IPS DF 6.9 (cell line): ENCODE measurements at places on chromosomes 2 and 18.

- DNase-seq = no peak
Measured at GRCh38 chr2:177830881-177831386, 241.6 kb downstream of the PDE11A start.

DNA sequence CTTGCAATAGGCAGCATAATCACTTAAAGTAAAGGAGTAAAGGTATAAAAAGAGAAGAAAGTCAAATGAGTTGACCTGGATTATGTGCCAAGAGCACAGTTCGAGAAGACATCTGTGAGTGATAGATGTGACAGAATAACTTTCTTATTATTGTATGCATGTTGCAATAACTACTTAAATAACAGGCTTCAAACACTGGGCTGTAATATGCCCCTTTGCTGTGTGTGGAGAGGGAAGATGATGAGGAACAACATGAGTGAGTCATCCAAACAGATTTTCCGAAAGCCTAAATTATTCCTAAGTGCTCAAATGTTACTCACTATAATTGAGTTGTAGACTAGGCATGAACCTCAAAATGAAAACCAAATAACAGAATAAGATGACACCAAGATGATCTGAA, 328.1 kb downstream of the EXOC6B start:
- no peak for DNase-seq

DNA sequence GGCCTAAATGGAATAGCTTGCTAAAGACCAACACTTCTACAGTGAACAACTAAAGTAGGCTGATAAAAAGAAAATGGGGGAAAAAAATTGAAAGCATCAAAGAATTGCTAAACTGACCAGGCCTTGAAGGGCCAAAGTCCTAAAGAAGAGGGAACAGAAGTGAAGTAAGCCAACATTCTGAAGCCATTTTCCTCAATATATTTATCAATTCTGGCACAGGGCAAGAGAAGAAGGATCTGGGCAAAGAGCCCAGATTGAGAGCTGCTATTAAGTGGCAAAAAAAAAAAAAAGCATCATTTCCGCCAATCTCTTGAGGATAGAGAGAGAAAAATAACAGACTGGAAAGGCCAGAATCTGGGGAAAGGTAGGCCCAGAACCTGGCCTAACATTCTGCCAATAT, 25.7 kb downstream of the FANCL start:
- DNase-seq = no peak

DNA sequence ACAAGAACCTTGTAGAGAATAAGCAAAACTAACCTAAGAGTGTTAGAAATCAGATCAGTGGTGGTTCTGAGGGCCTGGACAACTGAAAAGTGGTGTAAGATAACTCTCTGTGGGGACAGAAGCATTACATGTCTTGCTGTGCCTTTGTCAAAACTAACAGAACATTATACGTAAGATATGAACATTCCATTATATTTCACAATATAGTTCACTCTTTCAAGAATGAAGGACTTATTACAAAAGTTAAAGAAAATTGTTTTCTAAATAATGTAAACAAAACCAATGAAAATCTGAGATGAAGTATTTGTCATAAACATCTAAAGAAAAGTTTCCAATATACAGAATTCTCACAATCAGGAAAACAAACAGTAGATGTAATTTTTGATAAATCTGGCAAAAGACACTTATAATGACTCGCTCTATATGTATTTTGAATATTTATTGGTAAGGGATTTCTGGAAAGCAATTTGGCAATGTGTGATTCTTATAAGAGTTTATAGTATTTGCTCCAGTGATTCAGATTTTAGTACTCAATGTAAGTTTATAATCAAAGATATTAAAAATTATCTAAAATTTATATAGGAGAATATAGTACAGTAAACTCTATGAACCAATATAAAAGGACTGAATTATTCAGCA, 258.4 kb downstream of the CD226 start:
- no peak for DNase-seq

DNA sequence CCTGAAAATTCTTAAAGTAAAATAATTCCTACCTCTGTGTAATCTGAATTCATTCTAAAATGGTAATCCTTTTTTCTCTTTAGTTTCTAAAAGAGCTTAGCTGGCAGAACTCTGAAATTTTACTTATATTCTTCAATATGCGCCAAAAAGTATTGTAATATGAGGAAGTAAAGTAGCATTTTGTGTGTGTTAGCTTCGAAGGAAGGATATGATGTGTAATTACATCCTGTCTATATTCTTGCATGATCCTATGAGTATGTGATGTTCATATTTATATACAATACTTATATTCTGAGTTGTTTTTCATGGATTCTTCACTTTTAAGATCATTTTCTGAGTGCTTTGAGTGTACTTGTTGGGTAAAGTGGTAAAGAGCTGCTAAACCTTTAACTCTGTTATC, 402.9 kb upstream of the PKDCC start:
- no peak for DNase-seq

DNA sequence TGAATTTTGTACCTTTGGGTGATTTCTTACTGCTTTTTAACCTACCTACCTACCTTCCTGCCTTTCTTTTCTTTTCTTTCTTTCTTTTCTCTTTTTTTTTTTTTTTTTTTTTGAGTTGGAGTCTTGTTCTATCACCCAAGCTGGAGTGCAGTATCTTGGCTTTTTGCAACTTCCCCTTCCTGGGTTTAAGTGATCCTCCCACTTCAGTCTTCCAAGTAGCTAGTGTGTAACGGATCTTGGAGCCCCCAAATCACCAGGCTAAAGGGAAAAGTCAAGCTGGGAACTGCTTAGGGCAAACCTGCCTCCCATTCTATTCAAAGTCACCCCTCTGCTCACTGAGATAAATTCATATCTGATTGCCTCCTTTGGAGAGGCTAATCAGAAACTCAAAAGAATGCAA, 61.3 kb downstream of the DDX18 start:
- no peak for DNase-seq

GRCh38 chr18:69400253-69400975, at the start of gene DOK6:
DOK6 (plus strand) TSS chr18:69400888.
- DNase-seq = no peak

DNA sequence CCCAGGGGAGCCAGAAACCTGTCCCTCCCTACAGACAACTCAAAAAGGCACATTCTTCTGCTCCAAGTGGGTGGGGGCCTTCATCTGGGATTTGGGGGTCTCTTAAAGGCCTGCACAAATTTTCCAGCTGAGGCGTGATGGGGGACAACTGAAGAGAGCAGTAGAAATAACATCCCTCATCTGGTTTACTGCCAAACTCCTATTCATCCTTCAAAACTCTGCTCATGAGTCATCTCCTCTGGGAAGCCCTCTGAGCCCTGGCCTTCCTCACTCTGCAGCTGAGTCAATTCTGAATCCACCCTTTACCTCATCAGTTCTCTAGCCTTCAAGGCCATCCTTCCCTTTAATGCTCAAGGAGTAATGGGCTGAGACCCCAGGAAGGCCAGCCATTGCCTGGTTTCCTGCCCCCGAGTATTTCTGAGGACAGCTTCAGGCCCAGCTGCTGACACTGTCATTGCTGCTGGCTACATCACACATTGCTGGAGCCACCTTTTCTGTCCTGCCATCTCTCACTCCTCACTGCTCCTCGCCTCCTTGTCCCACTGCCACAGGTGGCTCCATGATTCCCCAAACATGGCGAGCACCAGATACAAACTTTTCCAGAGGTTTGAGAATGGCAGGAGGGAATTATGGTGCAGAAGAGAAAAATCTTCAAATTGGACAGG, 32.2 kb upstream of the GLI2 start:
- no peak for DNase-seq

DNA sequence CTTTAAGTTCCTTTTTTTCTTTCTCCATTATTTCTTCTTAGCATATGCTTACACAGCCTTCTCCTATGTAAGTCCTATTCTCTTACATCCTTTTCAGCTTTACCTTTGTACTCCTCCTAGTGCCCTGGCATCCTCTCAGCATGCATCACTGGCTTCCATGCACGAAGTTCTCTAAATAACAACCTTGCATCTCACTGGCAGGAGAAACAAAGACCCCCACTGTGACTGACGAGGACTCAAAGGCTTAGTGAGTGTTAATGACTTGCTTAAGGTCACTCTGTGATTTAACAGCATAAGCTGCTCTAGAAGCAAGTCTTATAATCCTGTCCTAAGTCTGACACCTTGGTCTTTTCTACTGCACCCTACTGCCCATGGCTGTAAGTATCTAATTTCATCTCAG, 1236.0 kb upstream of the CELF4 start:
- DNase-seq = no peak

- peak; percentile 18 for DNase-seq
Measured at GRCh38 chr2:223306371-223306770, 254.4 kb downstream of the KCNE4 start.

DNA sequence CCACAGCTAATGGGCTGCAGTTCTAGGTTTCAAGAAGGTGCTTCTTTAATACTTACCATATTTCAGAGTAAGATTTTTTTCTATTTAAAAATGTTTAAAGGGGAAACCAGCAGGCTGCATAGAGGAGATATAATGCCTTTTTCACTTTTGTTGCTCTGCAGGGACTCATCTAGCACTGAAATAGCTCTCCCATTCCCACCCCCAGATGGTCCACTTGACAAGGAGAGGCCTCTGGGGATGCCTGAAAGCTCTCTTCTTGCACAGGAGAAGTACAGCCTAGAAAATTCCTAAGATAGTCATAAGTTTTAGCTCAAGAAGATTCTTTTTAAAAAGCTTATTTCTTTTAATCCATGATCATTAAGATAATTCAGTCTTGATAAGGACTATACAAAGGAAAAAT, 126.4 kb downstream of the CDH2 start:
- no peak for DNase-seq

DNA sequence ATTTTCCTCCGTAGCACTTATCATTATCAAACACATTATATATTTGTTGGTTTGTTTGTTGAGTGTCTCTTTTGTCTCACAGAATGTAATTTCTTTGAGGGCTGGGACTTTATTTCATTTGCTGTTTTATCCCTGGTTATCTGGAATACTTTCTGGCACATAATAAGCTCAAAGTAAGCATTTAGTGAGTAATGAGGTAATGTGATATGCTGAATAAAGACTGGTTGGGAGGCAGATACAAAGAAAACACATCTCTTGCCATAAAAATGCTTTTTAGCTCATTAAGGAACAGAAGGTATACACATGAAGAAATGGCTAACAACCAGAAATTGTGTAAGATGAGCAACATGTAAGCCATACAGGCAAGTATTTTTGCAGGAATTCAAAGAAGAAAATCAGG, 1411.8 kb downstream of the LRP1B start:
- no peak for DNase-seq

DNA sequence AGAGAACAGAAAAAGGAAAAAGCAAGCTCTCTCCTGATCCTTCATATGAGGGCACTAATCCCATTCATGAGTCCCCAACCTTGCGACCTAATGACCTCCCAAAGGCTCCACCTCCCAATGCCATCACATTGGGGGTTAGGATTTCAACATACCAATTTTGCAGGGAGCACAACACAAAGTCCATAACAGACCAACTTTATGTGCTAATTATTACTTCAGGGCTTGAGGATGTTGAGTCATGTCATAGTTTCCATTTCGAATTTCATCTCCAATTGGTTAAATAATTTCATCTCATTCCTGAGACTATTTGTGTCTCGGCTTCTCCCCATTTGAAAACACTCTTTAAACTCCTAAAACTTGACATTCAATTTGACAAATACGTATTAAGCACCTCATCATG, 69.9 kb upstream of the KLF7 start:
- no peak for DNase-seq

GRCh38 chr2:108139521-108139920, 100.2 kb upstream of the SULT1C3 start:
- no peak for DNase-seq

GRCh38 chr2:26067980-26068507, 34.2 kb downstream of the RAB10 start:
- DNase-seq = no peak

- no peak for DNase-seq
Measured at GRCh38 chr2:99572373-99573164, 82.8 kb upstream of the REV1 start.

DNA sequence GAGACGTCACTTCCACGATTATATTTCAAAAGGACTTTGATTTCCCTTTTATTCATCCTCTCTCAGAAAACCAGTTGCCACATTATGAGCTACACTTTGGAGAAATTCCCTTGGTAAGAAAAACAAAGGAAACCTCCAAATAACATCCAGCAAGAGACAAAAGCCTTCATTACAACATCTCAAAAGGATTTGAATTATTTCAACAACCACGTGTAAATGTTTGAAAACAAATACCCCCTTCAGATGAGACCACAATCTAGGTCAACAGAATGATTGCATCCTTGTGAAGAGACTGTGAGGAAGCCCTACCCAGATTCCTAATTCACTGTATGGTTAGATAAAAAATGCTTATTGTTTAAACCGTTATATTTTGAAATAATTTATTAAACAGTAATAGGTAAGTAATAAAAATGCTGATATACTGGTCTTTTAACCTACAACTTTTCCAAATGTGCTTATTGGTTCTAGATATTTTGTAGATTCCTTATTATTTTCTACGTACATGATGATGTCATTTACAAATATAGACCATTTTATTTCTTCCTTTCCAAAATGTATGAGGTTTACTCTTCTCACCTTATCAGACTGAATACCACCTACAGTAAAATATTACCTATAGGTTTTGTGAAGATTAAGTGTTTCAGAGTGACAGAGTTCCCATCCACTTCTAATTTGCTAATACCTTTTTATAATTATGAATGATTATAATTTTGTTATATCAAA, 922.7 kb upstream of the CHAC2 start:
- DNase-seq = no peak

DNA sequence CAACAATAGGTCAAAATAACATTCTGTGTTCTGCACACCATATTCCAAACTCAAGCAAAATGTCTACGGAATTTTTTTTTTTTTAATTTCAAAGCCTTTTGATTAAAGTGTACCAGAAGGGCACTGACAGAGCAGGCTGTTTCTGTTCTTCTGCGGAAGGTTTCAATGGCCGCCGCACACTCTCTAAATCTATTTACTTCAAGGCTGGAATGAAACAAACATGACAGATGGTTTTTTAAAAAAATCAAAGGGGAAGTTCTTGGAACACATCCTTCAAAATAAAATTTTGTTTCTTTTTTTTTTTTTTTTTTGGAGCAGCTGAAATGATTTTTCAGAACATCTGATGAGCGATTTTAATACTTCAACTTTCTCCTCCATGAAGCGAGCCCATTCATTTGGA, 259.1 kb downstream of the TXNL1 start:
- DNase-seq = no peak

DNA sequence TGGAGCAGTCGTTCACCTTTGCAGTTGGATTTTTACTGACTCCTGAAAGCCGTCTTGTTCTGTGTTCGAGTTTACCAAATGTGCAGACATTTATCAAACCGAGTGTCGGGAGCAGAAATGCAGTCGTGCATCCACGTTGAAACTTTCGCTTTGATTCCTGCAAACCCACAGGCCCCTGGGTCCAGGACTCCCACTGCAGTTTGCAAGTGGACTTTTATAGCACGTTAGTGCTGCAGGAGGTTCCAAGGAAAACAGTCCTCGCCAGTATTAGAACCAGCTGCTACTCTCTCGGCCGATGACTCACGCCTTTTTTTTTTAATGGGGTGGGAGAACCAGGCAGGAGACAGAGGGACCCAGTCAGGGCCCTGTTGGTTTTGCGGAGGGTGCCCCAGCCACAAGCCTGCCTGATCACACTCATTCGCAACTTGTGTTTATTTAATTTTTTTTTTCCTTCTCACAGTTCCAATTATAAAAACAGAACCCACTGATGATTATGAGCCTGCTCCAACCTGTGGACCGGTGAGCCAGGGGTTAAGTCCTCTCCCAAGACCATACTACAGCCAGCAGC, 90.1 kb downstream of the NFATC1 start:
- no peak for DNase-seq
